ENCODE measurements at places on chromosomes 5 and 9.

DNA sequence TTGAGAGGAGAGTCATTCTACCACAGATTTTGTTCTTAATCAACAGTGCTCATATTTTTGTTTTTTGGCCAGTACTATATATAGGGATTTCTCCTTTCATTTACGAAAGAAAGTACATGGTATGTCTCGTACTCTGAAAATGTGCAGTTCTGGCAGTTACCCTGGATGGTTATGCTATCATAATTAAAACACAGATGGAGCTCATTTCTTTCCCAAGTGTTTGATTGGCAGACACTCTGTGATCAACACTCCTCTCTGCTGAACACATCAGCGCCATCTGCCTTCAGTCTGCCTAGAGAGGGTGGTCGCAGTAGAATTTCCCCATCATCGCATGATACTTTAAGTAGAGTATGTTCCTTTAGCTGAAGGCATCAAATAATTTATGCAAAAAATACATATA lies 64.5 kb downstream of the PAM start:
- DNase-seq = no peak

DNA sequence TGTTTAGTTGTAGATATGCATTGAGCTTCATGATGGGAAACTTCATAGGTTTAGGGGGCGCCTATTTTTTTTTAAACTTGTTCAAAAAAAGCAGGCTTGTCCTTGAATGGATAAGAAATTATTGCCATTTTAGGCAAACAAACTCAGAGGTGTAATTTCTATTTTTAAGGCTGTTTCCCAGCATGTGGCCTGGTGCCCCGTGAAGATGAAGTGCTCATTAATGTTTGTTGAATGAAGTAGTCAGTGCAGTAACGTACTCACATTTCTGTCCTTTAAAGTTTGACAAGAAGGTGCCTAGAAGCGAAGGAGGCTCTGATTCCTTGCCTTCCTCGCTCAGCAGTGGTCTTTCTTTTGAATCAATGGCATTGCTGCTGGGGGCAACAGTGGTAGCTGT lies 54.3 kb downstream of the ZNF618 start:
- no peak for DNase-seq

DNA sequence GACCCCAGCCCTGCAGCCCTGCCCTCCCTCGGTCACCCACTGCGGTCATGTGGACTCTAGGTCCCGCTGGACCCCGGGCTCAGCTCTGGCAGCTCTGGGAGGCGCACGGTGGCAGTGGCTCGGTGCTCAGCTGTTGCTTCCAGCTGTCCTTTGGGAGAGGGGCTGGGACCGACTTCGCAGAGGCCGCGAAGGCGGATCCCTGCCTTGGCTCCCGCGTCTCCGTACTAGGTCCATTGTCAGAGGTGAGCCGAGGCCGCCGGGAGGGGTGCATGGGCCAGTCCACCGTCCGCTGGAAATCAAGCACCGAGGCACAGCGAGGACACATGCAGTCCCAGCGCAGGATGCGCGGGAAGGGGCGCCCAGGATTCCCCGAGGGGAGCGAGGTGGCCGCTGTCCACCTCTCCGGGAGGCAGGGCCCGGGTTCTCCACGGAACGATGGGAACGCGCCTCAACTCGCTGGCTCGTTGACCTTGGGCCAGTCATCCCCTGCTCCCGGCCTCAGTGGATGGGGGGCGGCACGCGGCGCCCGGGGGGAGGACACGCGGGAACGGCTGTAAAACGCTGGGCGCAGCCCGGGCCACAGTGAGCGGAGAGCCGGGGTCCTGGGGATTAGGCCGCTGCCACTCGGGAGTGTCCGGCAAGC lies 732 bp downstream of the GBGT1 start:
- no peak for DNase-seq

GRCh38 chr5:20514145-20514544 lies 526.1 kb upstream of the CDH18 start:
- DNase-seq = no peak

- DNase-seq = no peak
These were observed 194.8 kb downstream of the SPOCK1 start for GRCh38 chr5:137304226-137304874.

DNA sequence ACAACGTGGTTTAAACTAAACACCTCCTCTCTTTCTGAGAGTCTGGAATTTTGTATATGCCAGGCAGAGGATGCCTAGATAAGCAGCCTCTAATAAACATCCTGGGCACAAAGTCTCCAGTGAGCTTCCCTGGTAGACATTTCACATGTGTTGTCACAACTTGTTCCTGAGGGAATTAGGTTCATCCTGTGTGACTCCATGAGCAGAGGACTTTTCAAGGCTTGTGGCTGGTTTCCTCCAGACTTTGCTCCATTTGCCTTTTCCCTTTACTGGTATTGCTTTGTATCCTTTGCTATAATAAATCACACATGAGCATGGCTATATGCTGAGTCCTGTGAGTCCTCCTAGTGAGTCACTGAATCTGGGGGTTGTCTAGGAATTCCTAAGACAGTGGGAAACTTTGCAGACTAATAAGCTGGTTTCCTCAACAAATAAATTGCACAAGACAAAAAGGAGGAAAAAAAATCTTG lies 77.4 kb downstream of the NR2F1-AS1 start:
- DNase-seq = no peak

- DNase-seq = peak; percentile 64
These were observed 2.9 kb downstream of the SEMA6A start for GRCh38 chr5:116571568-116572349.

GRCh38 chr9:124949387-124949786 lies 8.5 kb upstream of the GOLGA1 start:
- no peak for DNase-seq

DNA sequence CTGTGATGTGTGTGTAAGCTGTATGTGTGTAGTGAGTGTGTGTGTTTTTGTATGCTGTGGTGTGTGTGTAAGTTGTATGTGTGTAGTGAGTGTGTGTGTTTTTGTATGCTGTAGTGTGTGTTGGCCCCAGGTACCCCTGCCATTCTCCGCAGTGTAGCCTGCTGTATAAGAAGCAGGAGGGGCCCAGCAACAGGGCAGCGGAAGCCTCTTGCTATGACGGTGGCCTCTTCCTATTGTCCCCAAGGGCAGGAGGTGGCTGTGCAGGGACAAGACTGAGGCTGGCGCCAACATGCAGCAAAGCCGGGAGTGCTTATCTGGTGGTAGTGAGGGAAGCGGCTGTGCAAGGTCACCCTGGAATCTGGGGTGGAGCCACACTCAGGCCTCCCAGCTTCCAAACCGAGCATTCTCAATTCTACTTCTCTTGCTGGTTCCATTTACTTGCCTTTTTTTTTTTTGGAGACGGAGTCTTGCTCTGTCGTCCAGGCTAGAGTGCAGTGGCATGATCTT lies 5.1 kb downstream of the SPAAR start:
- peak; percentile 86 for DNase-seq

- DNase-seq = no peak
These were observed 612.5 kb downstream of the KIF4B start for GRCh38 chr5:155625897-155626543.

GRCh38 chr9:28249424-28249823 lies 676.1 kb upstream of the C9orf72 start:
- DNase-seq = no peak
